GM23248 (cell line): ENCODE measurements at places on chromosomes 2 and 18.

DNA sequence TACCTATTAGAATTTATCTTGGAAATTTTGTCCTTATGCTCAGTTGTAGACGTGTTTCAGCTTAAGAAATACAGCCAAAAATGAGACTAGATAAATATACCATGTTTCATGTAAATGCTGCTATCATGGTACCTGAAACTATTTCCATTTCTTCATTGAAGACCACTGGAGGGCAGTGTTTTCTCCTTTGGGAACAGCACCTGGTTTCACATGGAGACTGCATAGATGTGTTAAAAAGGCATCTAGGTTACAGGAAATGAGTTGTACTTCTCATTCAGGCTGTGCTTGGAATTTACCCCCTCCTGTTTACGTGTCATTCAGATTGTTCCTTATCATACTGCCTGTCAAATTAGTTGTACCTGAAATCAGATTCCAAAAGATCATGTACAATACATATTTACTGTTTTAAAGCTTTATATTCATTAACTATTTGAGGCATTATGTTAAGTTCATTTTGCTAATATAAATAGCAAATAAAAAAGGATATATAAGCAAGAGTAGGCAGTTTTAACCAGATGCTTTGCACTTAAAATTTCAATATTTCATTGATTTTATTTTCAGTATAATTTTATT, 57.3 kb upstream of the PSMD14 start:
- DNase-seq = peak; percentile 62

GRCh38 chr2:232292395-232293154, 86.0 kb upstream of the ALPP start:
- DNase-seq = peak; percentile 66

DNA sequence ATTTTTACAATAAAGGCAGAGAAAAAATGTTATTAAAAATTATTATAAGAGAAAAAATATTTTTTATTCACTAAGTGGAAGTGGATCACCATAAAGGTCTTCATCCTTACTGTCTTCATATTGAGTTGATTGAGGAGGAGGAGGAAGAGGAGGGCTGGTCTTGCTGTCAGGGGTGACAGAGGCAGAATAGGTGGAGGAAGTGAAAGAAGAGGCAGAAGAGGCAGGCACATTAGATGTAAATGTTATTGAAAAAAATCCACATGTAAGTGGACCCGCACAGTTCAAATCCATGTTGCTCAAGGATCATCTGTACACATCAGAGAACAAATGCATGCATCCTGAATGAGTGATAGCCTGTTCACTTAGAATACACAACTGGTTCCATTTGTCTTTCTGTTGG, 6.4 kb upstream of the SPATS2L start:
- DNase-seq = no peak

DNA sequence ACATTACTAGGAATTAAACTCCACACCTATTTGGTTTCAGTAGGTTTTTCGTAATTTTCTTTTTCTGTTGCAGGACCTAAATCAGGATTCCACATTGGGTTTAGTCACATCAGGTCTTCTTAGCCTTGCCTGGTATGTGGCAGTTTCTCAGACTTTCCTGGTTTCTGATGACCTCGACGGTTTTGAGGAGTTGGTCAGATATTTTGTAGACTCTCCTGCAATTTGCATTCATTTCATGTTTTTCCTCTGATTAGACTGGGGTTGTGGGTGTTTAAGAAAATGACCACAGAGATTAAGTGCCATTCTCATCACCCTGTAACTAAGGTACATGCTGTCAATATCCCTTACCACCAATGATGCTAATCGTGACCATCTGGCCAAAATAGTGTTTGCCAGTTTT, 97.3 kb upstream of the ST6GAL2 start:
- peak; percentile 39 for DNase-seq

DNA sequence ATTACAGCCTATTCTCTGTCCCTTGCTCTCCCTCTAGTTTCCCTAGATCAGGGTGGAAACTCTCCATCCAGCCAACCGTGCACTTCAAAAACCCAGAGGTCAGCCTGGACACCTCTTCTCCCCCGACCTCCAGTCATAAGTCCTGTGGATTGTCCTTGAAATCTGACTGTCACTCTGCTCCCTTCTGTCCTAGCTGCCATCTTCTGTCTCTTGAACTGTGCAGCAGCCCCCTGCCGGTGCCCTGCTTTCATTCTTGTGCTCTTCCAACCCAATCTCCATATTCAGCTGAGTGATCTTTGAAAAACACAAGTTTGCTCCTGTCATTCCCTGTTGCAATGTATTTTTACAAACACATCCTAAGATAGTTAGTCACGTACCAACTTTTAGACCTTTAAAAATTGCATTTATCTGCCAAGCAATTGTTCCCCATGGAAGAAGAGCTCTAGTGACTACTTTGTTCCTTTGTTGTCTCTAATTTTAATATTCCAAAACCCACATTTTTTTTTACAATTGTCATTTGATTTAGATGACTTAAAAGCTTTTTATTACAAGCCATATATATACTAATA, 254.3 kb downstream of the CAMKMT start:
- DNase-seq = peak; percentile 22

DNA sequence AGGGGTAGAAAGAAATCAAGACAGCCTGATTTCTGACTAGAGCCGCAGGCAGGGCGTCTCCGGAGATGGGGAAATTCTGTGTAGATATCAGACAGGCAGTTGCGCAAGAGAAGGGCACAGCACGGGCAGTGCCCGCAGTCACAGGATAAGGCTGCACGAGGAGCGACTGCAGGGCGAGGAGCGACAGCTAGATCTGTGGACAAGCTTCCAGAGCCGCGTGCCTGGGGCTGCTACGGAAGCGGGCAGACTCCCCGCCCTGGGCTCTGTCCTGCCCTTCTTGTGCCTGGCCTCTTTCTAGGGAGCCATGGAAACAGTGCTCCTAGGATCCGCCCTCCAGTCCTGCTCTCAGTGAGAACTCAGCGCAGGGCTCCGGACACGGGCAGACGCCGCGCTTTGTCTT, 12.6 kb downstream of the MC5R start:
- DNase-seq = no peak

GRCh38 chr2:187329586-187329985, 118.5 kb downstream of the CALCRL start:
- no peak for DNase-seq

- DNase-seq = peak; percentile 50
Observed at GRCh38 chr2:177984749-177985148, 87.8 kb downstream of the PDE11A start.

DNA sequence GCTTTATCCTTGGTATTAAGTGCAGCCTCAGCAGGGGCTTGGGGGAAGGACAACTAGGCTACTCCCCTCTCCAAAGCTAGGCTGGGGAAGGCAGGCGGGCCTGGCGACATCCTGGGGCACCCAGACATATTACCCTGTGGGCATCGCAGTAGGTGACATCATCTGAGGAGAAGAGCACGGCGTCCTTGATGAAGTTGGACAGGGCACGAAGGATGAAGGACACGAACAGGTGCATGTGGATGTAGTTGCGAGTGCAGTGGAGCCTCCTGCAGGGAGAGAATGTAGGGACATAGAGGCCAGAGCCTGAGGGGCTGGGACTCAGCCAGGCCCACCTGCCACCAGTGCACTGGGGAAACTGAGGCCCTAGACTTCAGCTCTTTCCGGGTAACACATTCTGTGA, 32.3 kb downstream of the TMEM37 start:
- DNase-seq = no peak
